Nephron progenitor cell (in vitro differentiated cells): ENCODE measurements at places on chromosomes 7 and 10.

DNA sequence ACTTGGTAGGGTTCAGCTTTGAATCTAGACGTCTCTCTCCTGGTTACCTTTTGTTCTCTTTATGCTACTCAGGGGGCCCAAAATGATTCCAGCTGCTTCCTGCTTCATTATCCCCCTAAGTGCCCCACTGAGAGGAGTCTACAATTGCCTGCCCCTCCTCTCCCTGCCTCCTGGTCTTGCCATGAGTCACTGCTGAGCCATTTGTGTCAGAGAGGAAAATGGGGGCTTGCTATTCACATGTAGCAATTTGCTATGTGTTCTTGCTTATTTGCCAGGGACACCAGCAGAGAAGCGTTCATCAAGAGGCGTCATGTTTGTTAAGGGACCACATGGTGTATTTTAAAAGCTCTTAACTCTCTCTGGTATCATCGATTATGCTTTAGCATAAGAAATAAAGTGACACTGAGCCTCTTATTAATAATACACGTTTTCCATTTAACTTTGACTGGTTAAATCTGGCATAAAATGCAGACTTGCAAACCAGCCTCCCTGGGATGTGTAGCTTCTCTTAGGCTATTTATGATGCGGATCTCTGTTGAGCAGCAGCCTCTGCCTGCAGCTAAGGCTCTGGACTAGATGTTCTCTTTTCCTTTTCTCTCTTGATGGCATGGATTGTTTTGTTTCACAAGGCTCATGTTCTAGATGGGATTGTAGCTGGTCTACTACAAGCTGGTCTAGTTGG, 239.3 kb downstream of the AUTS2 start:
- DNase-seq, result no peak

- DNase-seq, result peak; percentile 89
Observed at GRCh38 chr7:102390697-102391484, 5.3 kb upstream of the PRKRIP1 start.

DNA sequence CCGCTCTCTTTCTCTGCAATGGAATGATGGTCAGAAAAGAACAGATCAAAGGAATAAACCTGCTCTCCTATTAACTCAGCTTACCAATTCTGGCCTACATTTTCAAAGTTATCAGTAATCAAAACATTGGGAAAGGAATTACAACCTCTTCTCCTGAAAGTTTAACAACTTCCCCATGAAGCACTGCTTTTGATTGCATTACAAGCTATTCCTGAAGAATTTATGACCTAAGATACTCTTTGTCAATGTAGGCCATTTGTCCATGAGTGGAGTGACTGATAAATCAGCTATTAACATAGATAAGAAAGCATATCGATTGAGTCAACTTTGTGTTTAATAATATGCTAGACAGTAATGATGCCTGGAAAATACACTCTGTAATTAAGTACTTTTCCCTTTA, 271.7 kb upstream of the C7orf33 start:
- DNase-seq, result no peak

GRCh38 chr10:70546584-70546983, 56.0 kb downstream of the PRF1 start:
- no peak for DNase-seq

GRCh38 chr7:16930946-16931345, 49.2 kb upstream of the AGR3 start:
- no peak for DNase-seq

- no peak for DNase-seq
Observed at GRCh38 chr10:26807532-26807931, 53.2 kb downstream of the ABI1 start.
